ENCODE measurements at places on chromosomes 11 and 22.

- no peak for DNase-seq
Measured at GRCh38 chr11:65096926-65097325, 912 bp downstream of the VPS51 start.

- DNase-seq, result no peak
Measured at GRCh38 chr11:68025047-68025446, 5.4 kb upstream of the NDUFS8 start.

GRCh38 chr22:45125188-45125587 lies 38.5 kb upstream of the NUP50 start:
- no peak for DNase-seq

- DNase-seq, result no peak
Measured at GRCh38 chr11:64056213-64056785, 20.6 kb downstream of the FLRT1 start.

- DNase-seq, result no peak
Measured at GRCh38 chr22:37497062-37497599, 10.9 kb upstream of the MFNG start.

- DNase-seq, result no peak
Measured at GRCh38 chr11:57638811-57639320, 10.8 kb downstream of the YPEL4 start.

GRCh38 chr11:92790366-92790765 lies 179.1 kb upstream of the MTNR1B start:
- no peak for DNase-seq

GRCh38 chr11:15878756-15879155 lies 477.6 kb downstream of the SOX6 start:
- no peak for DNase-seq

- DNase-seq, result no peak
Measured at GRCh38 chr11:73271936-73272679, at the start of gene P2RY6. TSS of gene P2RY6 (plus strand) at chr11:73272338. CDS start at chr11:73296519, 24,181 bp downstream.

GRCh38 chr11:70405679-70406395 lies 7.5 kb downstream of the CTTN start:
- no peak for DNase-seq

DNA sequence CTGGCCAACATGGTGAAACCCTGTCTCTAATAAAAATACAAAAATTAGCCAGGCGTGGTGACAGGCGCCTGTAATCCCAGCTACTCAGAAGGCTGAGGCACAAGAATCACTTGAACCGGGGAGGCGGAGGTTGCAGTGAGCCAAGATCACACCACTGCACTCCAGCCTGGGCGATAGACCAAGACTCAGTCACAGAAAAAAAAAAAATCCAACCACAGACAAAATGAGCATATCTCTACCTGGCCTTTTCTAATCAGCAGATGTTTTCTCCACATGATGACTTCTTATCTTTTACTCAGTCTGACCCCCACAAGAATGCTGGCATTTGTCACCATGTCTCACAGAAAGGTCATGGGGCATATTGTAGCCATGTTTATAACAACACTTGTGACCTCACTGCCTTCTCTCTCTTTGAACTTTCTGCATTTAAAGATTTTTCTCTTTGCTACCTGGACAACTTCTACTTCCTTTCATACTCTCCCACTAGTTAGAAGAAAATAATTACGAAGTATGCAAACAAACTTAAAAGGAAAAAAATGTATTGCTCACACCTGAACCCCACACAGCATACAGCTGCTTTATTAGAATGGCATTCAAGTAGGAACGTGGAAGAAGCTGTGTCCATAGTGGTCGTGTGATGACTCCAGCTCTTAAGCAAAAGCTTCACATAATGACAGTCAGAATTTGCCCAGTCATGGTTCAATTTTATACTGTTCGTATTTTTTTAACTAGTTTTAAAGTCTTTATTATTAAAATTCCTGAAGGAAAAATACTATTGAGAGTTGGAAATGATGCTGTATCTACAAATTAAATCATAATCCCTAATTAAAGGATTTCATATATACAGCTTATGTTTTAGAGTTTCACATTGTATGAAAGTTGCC lies 65.4 kb downstream of the ZC3H12C start:
- no peak for DNase-seq

GRCh38 chr22:43446037-43446803 lies 34.4 kb downstream of the MPPED1 start:
- DNase-seq, result no peak

DNA sequence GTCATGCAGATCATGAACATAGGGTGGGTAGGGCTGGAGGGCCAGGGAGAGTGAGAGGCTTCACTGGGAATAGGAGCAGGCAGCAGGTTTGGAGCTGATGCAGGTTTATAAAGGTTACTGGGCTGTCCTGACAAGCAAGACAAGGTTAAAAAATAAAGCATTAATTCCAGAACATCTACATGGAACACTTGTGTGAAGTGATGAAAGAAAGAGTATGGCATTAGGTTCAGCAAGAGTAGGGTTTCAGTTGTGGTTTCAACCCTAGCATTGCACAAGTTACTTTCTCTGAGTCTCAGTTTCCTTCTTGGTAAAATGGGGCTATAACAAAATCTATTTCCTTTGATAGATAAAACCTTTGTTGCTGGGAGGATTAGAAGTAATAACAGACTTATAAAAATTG lies 114.6 kb upstream of the SESN3 start:
- DNase-seq, result no peak

- no peak for DNase-seq
Measured at GRCh38 chr22:37996079-37996478, 11.7 kb upstream of the SOX10 start.

GRCh38 chr22:27299181-27300085 lies 502.1 kb downstream of the MN1 start:
- DNase-seq, result no peak

GRCh38 chr11:96322775-96323641 lies 20.0 kb downstream of the MAML2 start:
- no peak for DNase-seq

GRCh38 chr11:94201004-94201465 lies 72.4 kb downstream of the PANX1 start:
- DNase-seq, result no peak

GRCh38 chr22:29125844-29126243 lies 53.0 kb downstream of the KREMEN1 start:
- DNase-seq, result no peak

DNA sequence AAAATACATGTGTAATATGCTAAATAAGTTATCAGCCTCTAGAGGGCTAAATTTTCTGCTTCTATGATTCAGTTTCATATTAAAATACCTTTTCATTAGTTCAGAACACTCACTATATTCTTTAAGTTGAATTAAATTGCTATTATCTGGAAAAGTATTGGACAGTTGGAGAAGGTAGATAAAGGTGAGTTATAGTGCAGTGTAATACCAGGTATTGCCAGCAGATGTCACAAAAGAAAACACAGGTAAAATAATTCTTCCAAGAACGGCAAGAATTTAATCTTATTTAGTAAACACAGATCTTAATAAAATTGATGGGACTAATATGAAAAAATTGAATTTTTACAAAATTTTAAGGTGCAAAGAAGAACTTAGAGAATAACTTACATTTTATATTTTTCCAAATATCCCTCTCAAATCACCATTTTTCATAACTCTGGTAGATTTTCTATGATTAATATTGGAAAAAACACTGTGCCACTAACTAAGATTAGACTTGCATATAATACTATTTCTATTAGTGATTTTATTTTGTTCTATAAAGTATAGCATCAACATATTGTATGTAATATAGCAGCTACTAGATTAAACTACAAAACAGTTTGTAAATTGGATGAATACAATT lies 1.7 kb upstream of the LRRC4C start:
- DNase-seq, result no peak

DNA sequence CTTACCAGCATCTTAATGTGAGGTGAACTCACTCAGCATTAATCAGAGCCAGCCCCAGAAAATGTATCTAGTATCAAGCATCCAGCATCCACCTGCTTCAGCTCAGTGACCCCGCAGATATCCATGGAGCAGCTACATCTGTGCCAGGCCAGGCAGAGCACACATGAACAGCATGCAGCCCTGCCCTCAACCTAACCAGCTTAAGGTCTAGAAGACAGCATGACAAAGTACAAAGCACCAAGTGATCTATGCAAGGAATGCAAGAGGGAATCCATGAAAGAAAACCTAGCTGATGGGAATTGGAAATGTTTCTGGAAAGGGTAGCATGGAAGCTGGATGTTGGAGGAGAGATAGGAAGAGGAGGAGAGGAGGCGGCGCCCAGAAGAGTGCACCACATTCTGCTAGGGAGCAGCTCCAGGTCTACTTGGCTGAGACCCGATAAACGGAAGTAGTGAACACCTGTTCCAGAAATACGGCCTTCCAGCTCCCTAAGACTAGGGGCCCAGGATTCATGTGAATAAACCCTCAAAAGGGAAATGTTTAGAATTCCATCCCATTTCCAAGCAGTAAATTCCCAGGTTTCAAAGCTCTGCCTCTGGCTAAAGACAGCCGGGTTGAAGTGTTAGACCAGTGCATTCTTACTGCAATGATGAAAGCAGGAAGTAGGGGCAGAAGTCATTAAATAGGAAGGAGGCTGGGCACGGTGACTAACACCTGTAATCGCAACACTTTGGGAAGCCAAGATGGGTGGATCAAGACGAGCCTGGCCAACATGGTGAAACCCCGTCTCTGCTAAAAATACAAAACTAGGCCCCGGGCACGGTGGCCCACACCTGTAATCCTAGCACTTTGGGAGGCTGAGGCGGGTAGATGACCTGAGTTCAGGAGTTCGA lies 23.5 kb upstream of the L3MBTL2 start:
- no peak for DNase-seq

- no peak for DNase-seq
Measured at GRCh38 chr11:66891851-66892660, 35.2 kb downstream of the LRFN4 start.

GRCh38 chr11:1387961-1388762 lies 1.6 kb upstream of the BRSK2 start:
- DNase-seq, result no peak

- no peak for DNase-seq
Measured at GRCh38 chr11:3044004-3044403, 13.2 kb downstream of the CARS1 start.

DNA sequence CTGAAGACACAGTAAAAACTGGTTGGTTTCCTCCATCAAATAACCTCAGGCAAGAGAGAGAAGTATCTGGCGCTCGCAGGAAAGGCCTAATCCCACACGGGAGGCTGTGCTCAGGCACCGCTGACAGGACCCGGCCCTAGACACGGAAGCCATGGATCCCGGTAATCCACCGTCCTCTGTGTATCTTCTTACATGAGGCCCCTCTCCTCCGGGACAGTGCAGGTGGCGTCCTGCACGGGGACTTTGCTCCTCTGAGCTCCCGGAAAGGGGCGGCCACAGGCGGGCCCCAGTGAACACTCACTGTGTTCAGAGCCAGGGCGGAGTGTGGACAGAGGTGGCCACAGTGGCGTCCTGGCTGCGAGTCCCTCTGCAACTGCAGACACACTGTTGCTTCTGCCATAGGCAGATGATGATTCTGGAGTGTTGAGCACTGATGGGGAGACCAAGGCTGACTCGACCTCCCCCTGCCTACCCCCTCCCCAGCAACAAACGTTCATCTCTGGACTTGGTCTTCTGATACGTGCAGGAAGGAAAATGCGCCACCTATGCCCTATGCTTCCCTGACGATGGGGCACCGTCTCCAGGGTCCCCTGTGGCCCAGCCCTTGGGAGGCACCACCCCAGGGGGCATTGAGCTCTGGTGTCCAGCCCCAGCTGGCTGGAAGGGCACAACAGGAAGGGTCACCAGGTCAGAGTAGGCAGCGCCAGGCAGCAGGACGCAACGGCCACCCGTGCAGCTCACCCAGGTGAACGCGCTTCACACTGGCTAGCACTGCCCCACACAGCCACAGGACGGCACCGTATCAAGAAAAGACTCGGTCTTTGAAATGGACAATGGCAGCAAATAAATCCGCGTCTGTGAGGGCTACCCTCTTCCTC lies 95.7 kb downstream of the TRMU start:
- no peak for DNase-seq

DNA sequence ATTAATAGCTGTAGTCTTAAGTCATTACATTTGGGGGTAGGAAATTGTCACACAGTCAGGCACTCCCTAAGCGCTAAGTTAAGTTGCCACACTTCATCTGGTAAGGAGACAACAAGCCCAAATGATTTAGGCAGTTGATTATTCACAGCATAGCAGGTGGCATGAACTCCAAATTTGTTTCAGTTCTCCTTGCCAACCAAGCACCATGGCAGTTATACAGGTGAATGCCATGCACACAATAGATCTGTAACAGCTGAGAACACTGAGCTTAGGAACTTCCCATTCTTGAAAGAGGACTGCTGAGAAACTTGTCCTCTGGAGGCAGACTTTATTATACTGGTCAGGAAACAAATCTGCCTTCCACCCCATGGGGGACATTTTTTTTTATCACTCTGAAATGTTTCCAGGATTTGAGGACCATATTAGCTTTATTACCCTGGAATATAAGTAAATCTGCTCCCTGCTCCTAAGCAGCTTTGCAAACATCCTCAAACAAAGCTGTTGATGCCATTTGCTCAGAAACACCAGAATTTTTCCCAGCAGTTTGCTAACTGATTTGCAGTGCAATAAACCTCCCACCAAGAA lies 5.1 kb upstream of the INTS4 start:
- DNase-seq, result no peak

- DNase-seq, result no peak
Measured at GRCh38 chr11:114784216-114784615, 105.9 kb downstream of the NXPE2 start.

GRCh38 chr11:93199616-93200015 lies 1.8 kb upstream of the SLC36A4 start:
- DNase-seq, result no peak

- DNase-seq, result no peak
Measured at GRCh38 chr11:70547821-70548670, 149.7 kb downstream of the CTTN start.
